ENCODE measurements at places on chromosomes 11 and 22.

GRCh38 chr11:118789501-118790356 is 1.2 kb downstream of the DDX6 start:
- peak; percentile 3 for DNase-seq

- DNase-seq = no peak
Observed at GRCh38 chr11:33089776-33090175, 50.4 kb downstream of the TCP11L1 start.

GRCh38 chr11:71095294-71095850 is 157.0 kb downstream of the SHANK2 start:
- no peak for DNase-seq

GRCh38 chr11:110303414-110303826 is 7.0 kb upstream of the RDX start:
- DNase-seq = no peak

GRCh38 chr11:28514391-28514790 is 406.2 kb downstream of the METTL15 start:
- DNase-seq = peak; percentile 25

DNA sequence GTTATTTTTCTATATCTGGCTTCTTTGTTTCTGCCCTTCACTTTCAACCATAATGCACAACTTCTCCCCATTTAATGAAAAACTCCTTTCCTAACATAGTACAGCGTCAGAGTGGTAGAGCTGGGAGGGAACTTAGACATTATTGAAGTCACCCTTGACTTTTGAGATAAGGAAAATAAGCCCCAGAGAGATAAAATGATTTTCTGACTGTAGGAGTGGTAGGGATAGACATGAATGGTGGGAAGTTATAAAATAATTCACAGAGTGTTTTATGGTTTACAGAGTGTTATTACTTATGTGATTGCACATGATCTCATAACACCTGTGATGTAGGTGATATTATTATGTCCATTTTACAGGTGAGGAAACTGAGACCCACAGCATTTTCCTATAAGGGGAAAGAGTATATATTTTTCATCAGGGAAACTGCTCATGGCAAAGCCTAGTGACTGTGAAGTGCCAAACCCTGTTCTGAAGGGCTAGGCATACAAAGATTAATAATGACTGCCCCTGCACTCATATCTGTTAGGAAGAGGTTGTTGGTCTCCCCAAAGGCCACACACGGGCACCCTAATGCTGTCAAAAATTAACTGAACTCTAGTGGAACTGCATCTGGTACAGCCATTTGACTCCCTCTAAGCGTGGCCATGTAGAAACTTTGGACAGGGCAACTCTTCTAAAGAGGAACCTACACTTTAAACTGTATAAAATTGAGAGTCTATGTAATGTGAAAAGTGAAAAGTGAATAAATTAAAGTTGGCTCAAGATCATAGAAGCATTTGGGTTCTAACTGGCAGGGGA is 61.1 kb upstream of the PICALM start:
- DNase-seq = no peak

GRCh38 chr22:37126882-37127281 is 17.4 kb upstream of the TMPRSS6 start:
- DNase-seq = no peak
